ENCODE measurements at places on chromosomes 13 and 19. TPM values are rescaled to one million over a fixed set of nuclear protein-coding genes. Genes with fewer than 3 reads are reported as not detected.

The SIX5 gene
- total RNA-seq, result 16.4 TPM

GRCh38 chr19:931860-932647 lies 6.2 kb downstream of the ARID3A start:
- DNase-seq, result no peak

DNA sequence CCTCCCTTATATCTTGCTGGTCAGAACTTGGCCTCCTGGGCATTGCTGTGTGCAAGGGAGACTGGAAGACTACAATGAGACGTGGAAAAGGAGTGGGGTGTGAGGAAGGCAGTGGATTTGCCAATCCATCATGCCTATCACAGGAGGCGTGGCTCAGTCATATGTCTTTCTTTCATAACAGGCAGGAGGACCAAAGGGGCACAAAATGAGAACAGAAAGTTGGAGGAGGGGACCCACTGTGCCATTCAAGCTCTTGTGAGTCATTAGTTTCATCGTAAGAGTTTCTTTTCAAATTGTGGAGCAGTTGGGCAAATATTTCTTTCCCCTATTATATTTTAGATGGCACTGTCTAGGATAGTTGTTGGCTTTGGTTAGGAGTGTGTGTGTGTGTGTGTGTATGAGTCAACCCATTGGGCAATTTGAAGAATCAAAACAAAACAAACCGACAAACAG lies 471.5 kb downstream of the TSHZ3 start:
- no peak for DNase-seq

GRCh38 chr13:45584816-45585215 lies 30.7 kb downstream of the ERICH6B start:
- no peak for DNase-seq

DNA sequence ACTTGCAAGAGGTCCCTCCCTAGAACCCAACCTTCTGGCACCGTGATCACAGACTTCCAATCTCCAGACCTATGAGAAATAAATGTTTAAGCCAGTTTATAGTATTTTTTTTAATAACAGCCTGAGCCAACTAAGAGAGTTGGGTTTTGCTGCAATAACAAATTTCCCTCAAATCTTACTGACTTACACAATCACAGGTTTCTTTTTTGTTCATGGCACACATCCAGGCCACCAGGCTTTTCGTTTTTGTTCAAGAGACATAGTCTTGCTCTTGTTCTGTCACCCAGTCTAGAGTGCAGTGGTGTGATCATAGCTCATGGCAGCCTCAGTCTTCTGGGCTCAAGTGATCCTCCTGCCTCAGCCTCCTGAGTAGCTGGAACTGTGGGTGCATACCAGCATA lies 2.0 kb upstream of the SELENOV start:
- peak; percentile 11 for DNase-seq

- no peak for DNase-seq
These were observed 285.8 kb downstream of the FGF9 start for GRCh38 chr13:21956666-21957065.
